Left lung (tissue), 14 donors: ENCODE measurements at places on chromosomes 2 and 18.

GRCh38 chr2:230712443-230713330, at the start of gene CAB39:
Gene CAB39, plus strand, starts transcription at chr2:230712842. Its CDS starts 47,160 bp downstream, at chr2:230760002.
- peak; percentile 94 for DNase-seq

DNA sequence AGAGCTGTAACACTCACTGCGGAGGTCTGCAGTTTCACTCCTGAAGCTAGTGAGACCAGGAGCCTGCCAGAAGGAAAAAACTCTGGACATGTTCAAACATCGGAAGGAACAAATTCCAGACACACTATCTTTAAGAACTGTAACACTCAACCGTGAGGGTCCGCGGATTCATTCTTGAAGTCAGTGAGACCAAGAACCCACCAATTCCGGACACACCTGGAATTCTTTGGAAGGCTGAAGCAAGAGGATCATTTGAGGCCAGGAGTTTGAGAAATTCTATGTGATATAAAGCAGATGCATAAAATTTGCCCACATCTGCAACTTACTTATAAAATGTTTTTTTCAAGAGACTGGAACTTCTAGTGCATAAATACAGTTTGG, 43.5 kb upstream of the ITSN2 start:
- DNase-seq = no peak

DNA sequence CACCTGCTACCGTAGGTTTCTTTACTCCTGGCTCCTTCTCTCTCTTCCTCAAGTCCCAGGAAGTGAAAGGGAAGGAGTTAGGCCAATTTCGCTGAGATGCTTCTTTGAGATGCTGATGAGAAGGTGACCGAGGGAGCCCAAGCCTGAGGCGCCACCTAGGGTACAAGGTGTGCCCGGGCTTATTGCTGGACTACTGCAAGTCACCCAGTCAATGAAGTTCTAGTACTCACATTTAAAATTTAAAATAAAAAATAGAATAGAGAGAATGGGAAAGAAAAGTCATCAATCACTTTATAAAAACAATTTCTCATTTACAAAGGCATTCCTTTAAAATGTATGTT, 45.3 kb downstream of the ACAA2 start:
- DNase-seq = peak; percentile 63

DNA sequence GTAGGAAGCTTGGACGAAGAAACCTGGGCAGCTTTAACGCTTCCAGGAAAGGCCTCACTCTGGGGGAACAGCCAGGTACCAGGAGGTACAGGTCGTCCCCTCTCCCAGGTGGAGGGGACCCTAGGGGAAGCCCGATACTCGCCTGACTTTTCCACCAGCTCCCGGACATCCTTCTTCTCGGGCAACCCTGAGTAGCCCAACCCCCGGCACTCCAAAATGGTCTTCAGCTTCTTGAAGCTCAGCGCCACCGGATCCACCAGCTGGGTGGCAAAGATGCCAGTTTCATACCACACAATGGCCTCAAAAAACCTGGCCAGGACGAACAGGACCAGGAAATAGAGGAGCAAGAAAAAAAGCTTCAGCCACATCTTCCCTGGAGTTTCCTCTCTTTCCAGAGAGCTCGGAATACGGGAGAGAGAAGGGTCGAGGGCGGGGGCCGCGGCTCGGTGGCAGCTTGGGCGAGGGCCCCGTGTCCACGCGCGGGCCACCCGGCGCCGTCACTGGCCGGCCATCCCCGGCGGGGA, 1.1 kb downstream of the RNF103 start:
- peak; percentile 94 for DNase-seq

DNA sequence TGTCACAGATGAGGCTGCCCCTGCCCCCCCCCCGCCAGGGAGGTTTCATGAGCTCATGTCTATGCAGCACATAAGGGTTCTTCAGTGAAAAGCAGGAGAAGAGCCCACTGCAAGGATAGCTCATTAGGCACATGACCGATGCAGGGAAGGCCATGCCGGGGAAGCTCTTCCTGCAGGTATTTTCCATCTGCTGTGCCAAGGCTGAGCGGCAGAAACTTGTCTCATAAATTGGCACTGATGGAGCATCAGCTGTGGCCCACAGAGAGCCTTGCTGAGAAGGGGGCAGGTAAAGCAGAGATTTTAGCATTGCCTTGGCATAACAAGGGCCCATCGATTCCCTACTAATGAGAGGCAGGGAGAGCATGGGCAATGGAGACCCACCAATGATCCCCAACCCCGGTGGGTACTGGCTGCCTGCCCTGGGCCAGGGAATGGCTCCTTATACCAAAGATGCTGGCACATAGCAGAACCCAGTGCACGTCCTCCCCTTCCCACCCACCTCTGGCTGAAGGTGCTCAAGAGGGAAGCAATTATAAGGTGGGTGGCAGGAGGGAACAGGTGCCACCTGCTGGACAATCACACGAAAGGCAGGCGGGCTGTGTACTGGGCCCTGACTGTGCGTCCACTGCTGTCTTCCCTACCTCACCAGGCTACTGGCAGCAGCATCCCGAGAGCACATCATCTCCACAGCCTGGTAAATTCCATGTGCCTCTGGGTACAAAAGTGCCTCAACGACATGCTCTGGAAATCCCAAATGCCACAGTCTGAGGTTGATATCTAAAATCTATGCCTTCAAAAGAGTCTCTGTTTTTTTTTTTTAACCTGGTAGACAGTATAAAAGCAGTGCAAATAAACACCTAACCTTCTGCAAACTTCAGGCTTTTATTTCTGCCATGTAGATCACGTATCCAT, 41.4 kb downstream of the STEAP3 start:
- DNase-seq = peak; percentile 27

GRCh38 chr2:15890124-15890754, 50.1 kb upstream of the MYCN start:
- no peak for DNase-seq

DNA sequence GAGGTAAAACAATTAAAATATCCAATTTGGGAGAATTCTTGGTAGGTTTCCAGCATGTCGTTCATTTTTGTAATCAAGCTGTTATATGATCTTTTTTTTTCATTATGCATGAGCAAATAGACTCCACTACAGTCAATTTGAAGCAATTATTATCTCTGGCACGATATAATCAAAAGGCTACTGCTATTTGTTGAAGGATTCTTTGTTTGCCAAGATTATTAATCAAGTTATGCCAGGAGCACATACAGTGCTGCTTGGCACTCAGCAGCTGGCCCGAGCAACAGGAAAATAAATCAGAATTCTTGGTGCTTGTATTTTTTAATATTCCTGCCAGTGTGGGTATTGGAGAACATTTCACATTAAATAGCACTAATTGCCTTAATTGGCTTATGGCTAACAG, 279.5 kb downstream of the RND3 start:
- no peak for DNase-seq

DNA sequence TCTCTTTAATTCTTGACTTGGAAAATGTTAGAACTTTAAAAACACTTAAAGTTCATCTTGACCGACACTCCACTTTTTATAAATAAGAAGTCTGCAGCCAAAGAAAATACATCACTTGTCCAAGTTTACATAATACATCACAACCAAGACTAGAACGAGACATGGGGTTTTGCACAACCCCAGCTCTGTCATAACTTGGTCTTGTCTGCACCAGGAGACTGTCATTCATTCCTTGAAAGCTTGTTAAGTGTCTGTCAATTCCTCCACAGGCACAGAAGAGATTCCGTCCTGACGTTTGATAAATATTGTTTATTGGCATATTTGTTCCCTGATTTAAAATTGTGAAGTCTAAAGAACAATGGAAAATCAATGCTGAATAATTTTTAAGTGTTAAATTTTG, 139.5 kb upstream of the SETBP1 start:
- no peak for DNase-seq

GRCh38 chr2:9382604-9383235, 40.6 kb downstream of the ITGB1BP1 start:
- DNase-seq = no peak

GRCh38 chr2:156340804-156341451, 8.4 kb upstream of the NR4A2 start:
- peak; percentile 66 for DNase-seq

DNA sequence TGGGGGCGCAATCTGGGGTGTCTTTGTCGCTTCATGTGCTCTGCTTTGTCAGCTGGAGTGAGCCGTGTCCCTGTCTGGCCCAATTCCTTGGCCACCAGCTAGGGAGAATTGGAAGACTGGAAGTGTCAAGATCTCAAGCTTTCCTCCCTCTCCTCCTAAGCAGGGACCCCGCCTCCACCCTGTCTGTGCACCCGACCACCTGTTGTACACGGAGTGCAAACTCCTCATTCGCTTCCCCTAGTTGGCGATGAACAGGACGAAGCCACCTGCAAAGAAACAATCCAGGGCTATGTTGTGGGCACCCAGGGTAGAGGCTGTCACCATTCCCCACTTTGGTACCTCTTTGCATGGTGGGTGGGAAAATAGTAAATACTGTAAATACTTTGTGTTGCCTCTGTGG, 1.7 kb upstream of the DQX1 start:
- DNase-seq = no peak

GRCh38 chr2:231133365-231134099, 8.7 kb upstream of the HTR2B start:
- no peak for DNase-seq

DNA sequence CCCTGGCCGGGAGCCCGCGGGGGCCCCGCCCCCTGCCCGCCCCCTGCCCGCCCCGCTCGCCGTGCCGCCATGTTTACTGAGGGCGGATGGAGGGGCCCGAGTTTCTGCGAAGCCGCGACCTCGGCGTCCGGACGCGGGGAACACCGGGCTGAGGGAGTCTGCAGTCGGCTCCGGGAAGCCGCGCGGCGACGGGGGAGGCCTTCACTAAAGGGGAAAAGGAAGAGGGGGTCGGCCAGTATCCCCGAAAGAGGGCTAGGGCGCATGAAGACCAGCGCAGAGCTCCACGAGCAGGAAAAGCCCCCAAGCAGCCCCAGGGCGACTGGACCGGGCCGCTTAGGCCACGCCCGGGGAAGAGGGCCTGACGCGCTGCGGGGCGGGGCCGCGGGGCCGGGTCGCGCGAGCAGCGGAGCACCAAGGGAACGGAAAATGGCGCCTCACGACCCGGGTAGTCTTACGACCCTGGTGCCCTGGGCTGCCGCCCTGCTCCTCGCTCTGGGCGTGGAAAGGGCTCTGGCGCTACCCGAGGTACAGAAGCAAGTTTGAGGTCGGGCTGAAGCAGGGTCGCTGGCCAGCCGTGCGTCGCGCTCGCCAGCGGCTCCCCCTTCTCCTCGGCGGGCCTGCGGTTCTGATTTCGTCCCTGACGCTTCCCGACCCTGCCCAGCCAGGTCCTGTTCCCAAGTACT, at the start of the genes ATRAID and SLC5A6:
Gene ATRAID, plus strand, starts transcription at position 99 of the 683 bp plus-strand sequence. Its CDS starts 328 bp downstream, at position 427.
Gene SLC5A6, minus strand, starts transcription at position 326 of the 683 bp plus-strand sequence. CDS start 4,618 bp downstream, outside the sequence.
- peak; percentile 93 for DNase-seq

- DNase-seq = no peak
Observed at GRCh38 chr2:32192418-32192817, 26.8 kb downstream of the SLC30A6 start.

DNA sequence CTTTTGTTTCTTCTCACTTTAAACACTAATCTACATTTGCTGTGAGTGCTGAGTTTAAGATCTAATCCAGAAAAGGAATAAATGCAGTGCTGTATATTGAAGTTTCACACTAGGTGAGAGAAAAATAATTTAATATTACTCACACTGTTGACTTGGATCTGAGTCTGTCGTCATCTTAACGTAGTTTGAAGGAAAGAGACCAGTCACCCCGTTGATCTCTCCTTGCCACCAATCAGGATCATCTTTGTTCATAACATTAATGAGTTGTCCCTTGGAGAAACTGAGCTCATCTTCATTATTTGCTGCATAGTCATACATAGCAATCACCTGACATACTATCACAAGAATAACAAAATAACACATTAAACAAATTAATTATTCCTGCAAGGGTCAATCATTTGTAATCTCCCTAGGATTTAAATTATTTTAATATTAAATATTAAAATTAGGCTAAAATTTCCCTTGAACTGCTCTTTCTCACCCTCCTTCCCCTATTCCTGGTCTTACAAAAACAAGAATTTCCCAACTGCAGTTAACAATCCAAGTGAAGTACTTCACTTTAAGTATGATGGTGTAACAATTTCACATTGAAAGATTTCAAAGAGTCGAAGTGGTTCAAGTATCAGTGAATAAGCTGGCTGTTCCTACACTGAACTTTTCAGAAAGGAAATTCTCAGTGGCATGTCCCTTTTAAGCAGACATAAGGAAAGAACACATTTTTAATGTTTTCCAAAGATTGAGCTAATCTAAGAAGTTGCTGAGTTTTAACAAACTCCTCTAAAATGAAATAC, 71.3 kb downstream of the FAM228A start:
- DNase-seq = no peak

DNA sequence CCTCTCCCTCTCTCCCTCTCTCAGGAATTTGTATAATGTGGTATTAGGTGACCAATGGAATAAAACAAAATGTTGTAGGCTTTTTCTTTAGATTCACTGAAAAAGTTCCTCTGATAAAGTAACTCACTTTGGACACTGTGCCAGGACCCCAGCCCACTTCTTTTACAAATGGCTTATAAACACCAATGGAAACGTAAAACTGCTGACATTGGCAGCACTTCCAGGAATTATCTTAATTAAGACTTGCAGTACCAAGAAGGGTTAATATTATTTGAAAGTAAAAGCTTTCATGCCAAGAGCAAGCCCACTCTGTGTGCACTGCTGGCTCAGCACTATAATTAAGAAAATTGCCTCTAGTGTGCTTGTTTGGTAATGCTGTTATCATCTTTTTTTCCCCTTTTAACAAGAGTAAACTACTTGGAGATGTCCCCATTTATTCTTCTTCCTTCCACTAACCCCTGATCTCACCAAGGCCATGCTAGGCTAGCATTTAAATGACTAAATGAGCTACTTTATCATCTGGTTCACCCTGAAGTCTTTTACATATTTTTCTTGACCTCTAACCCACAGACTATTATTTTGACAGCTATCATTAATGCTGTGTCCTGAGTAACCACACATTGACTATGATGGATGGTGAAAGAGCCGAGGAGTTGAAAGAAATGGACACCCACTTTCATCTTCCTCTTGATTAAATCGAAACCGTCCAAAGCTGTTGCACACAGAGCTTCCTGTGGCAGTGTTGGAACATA, 232.2 kb upstream of the ETAA1 start:
- no peak for DNase-seq

DNA sequence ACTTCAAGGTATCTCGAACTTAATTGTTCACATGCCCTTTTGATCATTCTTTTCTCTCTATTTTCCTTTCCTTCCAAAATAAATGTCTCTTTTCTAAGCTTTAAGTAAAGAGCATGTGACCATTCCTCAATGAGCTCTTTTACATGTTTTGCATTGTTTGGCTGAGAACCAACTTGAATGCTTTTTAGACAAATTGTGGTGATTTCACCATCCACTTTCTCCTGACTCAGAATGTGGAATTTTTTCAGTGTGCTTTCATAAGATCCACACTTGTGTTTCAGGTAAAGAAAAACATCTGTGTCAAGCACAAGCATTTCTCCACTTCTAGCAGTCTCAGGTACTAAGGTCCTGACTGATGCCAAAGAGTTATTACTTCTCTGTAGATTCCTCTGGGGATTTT, 10.7 kb downstream of the RBM43 start:
- no peak for DNase-seq

- no peak for DNase-seq
Observed at GRCh38 chr2:229910832-229911412, 10.9 kb downstream of the TRIP12 start.

- no peak for DNase-seq
Observed at GRCh38 chr2:62727876-62728566, 22.5 kb downstream of the EHBP1 start.
